ENCODE measurements at places on chromosomes 3 and 15.
A peak's percentile ranks its signal among the peaks of the same experiment; 100 is the strongest.

- no peak for DNase-seq
Measured at GRCh38 chr3:55804170-55805095, 317.3 kb upstream of the WNT5A start.

DNA sequence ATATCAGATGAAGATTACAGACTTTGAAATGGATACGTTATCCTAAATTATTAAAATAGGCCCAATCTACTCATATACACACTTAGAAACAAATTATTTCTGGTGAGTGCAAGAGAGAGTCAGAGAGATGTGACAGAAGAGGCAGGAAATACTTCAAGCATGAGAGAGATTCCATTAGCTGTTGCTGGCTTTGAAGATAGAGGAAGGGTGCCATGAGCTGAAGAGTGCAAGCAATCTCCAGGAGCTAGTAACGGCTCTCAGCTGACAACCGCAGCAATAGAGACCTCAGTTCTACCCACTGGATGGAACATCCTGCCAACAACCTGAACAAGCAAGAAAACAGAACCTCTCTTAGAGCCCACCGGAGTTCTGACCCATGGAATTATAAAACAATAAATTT lies 270.7 kb upstream of the SLITRK3 start:
- DNase-seq = no peak

- DNase-seq = no peak
Measured at GRCh38 chr15:54792526-54792925, 404.2 kb downstream of the RSL24D1 start.

GRCh38 chr3:113468539-113468938 lies 27.2 kb upstream of the CFAP44 start:
- no peak for DNase-seq

DNA sequence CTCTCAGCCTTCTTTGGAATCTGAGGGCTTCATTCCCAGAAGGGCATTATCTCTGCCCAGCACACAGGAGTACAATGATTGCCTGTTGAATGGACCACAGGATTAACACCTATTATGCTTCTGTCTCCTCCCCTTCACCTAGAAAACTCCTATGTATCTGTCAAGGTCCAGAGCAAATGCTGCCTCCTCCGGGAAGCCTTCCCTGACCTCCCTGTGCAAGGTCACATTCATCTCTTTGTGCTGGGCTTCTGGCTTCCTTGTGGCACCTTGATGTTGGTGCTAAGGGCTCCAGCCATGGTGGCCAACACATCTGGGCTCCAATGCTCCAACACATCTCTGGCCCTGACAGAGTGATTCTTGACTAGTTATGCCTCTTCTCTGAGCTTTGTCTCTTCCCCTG lies 49.9 kb upstream of the ATP2B2 start:
- no peak for DNase-seq

- DNase-seq = peak; percentile 54
Measured at GRCh38 chr3:46845860-46846623, 17.2 kb downstream of the MYL3 start.

GRCh38 chr3:160851629-160852210 lies 95.7 kb downstream of the PPM1L start:
- DNase-seq = no peak

GRCh38 chr3:117651246-117651645 lies 941.7 kb downstream of the TUSC7 start:
- no peak for DNase-seq

DNA sequence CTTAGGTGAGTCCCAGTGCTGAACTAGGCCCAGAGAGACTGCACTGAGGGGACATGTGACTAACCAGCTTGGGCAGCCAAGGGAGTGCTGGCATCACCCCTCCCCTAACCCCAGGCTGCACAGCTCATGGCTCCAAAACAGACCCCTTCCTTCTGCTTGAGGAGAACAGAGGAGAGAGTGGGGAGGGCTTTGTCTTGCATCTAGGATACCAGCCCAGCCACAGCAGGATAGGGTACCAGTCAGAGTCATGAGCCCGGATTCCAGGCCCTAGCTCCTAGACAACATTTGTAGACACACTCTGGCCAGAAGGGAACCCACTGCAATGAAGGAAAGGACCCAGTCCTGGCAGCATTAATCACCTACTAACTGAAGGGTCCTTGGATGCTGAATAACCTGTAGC lies 49.9 kb upstream of the PLSCR4 start:
- DNase-seq = no peak

DNA sequence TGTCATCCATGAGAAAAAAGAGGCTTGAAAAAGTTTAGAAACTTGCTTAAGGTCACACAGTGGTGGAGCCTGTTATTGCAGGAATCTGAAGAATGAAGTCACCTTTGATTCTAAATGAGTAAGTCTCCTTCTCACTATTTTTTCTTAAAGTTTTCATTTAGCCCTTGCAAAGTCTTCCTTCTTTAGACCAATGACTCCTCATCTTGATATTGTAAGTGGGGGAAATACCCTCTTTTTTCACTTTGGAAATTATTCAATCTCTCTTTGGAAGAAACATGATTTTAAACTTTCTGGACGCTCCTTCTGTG lies 787 bp upstream of the SLMAP start:
- no peak for DNase-seq

GRCh38 chr3:14343338-14344112 lies 58.9 kb upstream of the SLC6A6 start:
- no peak for DNase-seq

DNA sequence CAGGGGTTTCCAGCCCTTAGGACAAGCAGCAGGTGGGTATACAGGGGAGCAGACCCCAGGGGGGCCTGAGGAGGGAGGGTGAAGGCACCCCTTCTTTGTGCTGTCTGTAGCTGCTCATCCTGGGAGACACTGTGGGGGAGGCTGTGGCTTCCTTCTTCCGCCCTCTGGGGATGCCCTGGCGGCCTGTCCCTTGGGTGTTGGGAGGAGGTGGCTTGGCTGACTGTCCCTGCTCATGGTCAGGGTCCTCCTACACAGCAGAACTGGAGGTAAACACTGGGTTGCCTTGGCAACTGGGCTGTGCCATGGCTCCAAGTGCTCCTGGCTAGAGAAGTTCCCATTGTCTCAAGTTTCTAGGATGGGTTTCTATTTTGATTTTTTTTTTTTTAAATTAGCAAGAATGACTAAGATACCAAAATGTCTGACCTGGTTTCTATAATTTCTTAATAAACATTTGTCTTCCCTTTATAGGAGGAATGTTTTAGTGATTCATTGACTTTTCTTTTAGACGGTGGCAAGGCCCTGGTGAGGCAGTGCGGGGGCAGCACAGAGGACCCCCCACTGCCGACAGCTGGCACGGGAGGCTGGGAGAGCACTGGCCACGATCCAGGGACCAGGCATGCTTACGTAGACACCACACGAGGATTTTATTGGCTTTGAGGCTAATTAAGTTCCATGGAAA lies 12.4 kb downstream of the KLF13 start:
- DNase-seq = no peak

DNA sequence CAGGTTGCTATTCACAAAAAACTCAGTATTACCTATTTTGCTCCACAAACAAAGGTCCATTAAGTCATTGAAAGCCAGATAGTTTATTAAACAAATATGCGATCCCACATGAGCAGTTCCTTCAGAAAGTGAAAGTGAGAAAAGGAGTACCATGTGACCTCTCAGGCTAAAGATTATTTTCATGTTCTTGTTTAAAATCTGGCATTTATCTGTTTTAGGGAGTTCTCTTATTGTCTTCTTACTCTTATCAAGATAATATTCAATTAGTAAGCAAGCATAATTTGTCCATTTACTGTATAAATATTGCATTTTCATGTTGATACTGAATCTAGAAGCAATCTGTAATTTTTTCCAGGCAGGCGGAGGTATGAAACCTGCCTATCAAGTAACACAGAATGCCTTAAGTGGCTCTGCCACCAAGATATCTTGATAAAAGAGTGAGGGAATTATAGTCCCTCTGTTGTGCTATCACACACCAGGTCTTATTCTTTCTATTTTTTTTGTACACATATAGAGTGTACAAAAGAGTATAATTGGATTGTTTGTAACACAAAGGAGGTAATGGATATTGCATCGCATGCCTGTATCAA lies 20.1 kb upstream of the PLSCR5 start:
- no peak for DNase-seq

DNA sequence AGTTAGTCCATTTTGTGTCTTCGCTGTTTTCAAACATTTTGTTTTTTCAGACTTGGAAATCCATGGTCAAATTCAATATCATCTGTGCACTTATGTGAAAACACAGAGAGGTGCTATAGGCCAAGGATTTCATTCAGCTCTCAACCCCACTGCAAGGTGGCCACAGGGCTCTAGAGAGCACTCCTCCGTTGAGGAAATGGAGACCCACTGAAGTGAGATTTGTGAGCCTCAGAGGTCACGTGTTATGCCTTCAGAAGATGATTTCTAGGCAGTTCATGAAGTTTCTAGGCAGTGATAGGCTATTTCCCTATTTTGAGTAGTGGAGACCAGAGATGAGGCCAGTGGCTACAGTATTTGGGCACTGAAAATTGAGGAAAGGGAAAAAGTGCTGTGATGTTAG lies 88.2 kb downstream of the UNC13C start:
- no peak for DNase-seq

DNA sequence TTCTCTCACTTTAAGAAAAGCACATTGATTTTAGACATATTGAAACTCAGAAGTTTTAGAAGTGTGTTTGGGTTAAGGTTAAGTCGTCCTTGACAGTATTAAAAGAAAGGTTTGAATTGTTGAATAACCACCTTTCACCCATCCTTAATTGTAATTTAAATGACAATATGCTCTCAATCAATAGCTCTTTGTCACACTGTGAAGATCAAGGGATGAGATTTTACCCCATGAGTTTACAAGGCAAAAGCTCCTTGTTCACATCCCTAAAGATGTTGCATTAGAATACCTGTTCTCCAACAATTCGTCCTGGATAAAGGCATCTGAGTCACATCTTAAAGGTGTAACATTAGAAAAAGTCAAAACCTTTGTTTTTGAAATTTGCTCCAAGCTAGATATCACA lies 220.4 kb upstream of the MDFIC2 start:
- DNase-seq = no peak

- DNase-seq = no peak
Measured at GRCh38 chr3:71528816-71529215, 54.7 kb downstream of the FOXP1 start.

GRCh38 chr3:18076301-18076700 lies 333.9 kb upstream of the TBC1D5 start:
- no peak for DNase-seq

GRCh38 chr15:44492672-44493071 lies 44.3 kb upstream of the EIF3J start:
- no peak for DNase-seq

- DNase-seq = no peak
Measured at GRCh38 chr15:75620841-75621391, 4.6 kb downstream of the SNUPN start.

DNA sequence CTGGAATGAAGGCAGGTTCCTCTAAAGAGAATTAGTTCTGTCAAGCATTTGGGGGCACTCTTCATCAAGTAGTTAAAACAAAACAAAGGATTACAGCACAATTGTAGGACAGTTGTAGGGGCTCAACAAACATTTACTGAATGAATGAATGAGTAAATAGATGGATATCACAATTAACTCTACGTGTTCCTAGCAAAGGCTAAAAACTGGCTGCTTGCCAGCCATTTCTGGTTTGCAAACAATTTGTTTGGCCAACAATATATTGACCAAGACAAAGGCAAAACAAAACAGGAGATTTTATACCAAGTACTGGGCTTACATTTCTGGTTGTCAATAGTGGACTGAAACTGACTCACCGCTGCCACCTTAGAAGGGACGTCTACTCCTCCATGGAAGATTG lies 116.8 kb downstream of the ZNF280D start:
- DNase-seq = no peak

DNA sequence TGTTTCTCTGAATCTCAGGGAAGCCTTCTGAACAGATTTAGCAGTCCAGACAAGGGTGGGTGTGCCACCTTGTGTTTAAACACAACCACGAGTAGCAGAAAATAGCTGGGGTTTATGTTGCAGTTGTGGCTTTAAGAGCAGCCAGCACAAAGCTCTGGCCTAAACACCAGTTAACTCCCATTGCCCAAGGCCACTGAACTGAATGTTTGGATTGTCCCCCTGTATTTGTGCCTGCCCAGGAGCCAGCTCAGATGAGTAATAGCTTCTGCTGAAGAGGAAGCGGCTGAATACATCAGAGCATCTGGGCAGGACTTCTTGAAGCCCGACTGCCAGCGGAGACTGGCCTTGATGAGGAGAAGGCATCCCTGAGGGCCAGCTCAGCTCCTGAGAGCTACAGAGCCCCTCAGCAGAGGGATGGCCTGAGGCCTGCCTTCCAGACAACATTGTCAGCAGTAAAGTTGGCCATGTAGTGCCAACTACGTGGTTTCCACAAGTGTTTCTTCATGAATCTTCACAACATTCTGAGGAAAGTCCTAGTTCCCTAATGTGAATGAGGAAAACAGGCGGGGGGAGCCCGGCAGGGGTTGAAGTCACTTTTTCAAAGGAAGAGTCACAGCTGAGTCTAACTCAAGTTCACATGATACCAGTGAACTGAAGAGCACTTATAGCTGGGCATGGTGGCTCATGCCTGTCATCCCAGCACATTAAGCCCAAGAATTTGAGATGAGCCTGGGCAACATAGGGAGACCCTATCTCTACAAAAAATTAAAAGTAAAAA lies 65.8 kb upstream of the ZBTB38 start:
- no peak for DNase-seq

GRCh38 chr3:121913305-121913990 lies 19.2 kb downstream of the SLC15A2 start:
- no peak for DNase-seq

GRCh38 chr3:42504334-42505127 lies 2.1 kb downstream of the VIPR1 start:
- no peak for DNase-seq

DNA sequence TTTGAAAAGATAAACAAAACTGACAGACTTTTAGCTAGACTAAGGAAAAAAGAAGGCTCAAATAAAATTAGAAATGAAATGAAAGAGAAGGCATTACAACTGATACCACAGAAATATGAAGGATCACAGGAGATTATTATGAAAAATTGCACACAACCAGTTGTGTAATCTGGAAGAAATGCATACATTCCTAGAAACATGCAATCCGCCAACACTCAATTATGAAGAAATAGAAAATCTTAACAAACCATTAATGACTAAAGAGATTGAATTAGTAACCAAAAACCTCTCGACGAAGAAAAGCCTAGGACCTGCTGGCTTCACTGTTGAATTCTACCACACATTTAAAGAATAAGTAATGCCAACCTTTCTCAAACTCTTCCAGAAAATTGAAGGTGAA lies 149.5 kb downstream of the SV2B start:
- DNase-seq = no peak

DNA sequence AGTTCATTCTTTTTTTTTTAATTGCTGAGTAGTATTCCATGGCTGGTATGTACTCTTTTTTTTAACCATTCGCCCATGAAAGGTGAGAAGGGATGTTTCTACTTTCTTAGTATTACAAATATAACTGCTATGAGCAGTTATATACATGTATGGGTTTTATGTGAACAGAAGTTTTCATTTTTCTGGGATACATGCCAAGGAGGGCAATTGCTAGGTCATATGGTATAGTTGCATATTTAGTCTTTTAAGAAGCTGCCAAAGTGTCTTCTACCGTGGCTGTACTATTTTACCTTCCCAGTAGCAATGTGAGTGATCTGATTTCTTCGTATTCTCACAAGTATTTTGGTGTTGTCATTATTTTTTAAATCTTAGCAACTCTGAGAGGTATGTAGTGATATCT lies 11.2 kb upstream of the KLHL40 start:
- no peak for DNase-seq

Data from stimulated activated CD4-positive, alpha-beta T cell treated with anti-CD3 and anti-CD28 coated beads, Interleukin-1b, Interleukin-23, amount 100 ng/mL, for 24 hours (primary cell).